ENCODE measurements at places on chromosomes 12 and 14. TPM values are rescaled to one million over a fixed set of nuclear protein-coding genes. Genes with fewer than 3 reads are reported as not detected.

Gene GPATCH2L
- total RNA-seq, result 86.5 TPM

Gene PSME1
- total RNA-seq, result 30.4 TPM

Gene SPTB
- 28.1 TPM for total RNA-seq

Gene EPYC
- not detected for total RNA-seq

Gene SERPINA6
- not detected for total RNA-seq

Gene SLC24A4
- total RNA-seq, result 4.2 TPM

Gene TSPAN8
- 0.69 TPM for total RNA-seq

Gene CPNE6
- total RNA-seq, result 16.8 TPM

Gene SERPINA3
- total RNA-seq, result 2.5 TPM

Gene MYL2
- total RNA-seq, result not detected

Gene TSPAN9
- 42.9 TPM for total RNA-seq

Gene RNASE1
- 13.1 TPM for total RNA-seq

Gene P3H3
- 15.0 TPM for total RNA-seq

Gene TC2N
- total RNA-seq, result 25.1 TPM

Gene SDR9C7
- total RNA-seq, result 0.23 TPM

Gene CELA1
- not detected for total RNA-seq

Gene NINJ2
- 1.8 TPM for total RNA-seq

Gene SSTR1
- 14.3 TPM for total RNA-seq

Gene NOVA1
- 110 TPM for total RNA-seq

Gene RECQL
- total RNA-seq, result 26.5 TPM

Gene SLC25A47
- not detected for total RNA-seq

Gene TAS2R46
- total RNA-seq, result 3.2 TPM

Gene LMNTD1
- 4.6 TPM for total RNA-seq

Gene MAP3K9
- 31.6 TPM for total RNA-seq

Gene BIN2
- total RNA-seq, result 2.3 TPM

Gene IRAK4
- 6.2 TPM for total RNA-seq

Gene STON2
- total RNA-seq, result 109 TPM

Gene MYH6
- under 0.01 TPM for total RNA-seq

Gene NPFF
- 1.2 TPM for total RNA-seq

Gene NRIP2
- total RNA-seq, result 0.23 TPM

Gene NOS1
- 11.8 TPM for total RNA-seq

Gene ASB2
- 1.4 TPM for total RNA-seq

Gene DTX1
- total RNA-seq, result 34.8 TPM

Gene JPH4
- 50.3 TPM for total RNA-seq

Gene TMPRSS12
- total RNA-seq, result not detected

Gene GPR84
- total RNA-seq, result 0.23 TPM

Gene KIF21A
- 185 TPM for total RNA-seq

Gene OR6C2
- not detected for total RNA-seq

Gene GARIN6
- not detected for total RNA-seq

Gene AICDA
- total RNA-seq, result not detected

Gene LALBA
- not detected for total RNA-seq

Gene MYO1H
- total RNA-seq, result 1.4 TPM

Gene FOS
- total RNA-seq, result 57.0 TPM

Gene KRT6C
- total RNA-seq, result not detected

Gene PROX2
- total RNA-seq, result not detected

Gene MEG3
- total RNA-seq, result 487 TPM

Gene EGLN3
- 14.3 TPM for total RNA-seq

Gene ABHD12B
- 2.1 TPM for total RNA-seq

Gene IL26
- total RNA-seq, result not detected

Gene SYNE2
- total RNA-seq, result 91.6 TPM

Gene CD69
- 1.2 TPM for total RNA-seq

Gene GZMH
- not detected for total RNA-seq

Gene SYCP3
- 0.46 TPM for total RNA-seq

Gene VSIG10
- 18.5 TPM for total RNA-seq

Gene DPPA3
- total RNA-seq, result not detected

Gene KRT74
- total RNA-seq, result not detected

Gene CMA1
- not detected for total RNA-seq

All from diencephalon (tissue), 1 donor.